ENCODE measurements at places on chromosomes 1 and 21. TPM values are rescaled to one million over a fixed set of nuclear protein-coding genes. Genes with fewer than 3 reads are reported as not detected.

The ELAVL4 gene
- total RNA-seq = 0.42 TPM

The PRAMEF11 gene
- total RNA-seq = not detected

The RNU1-4 gene
- total RNA-seq = under 0.01 TPM

The GUCA2A gene
- total RNA-seq = not detected

The NTNG1 gene
- 0.78 TPM for total RNA-seq

The PIGR gene
- total RNA-seq = 0.42 TPM

The GPR25 gene
- total RNA-seq = not detected

The C1orf53 gene
- 5.4 TPM for total RNA-seq

The CD34 gene
- total RNA-seq = 136 TPM

DNA sequence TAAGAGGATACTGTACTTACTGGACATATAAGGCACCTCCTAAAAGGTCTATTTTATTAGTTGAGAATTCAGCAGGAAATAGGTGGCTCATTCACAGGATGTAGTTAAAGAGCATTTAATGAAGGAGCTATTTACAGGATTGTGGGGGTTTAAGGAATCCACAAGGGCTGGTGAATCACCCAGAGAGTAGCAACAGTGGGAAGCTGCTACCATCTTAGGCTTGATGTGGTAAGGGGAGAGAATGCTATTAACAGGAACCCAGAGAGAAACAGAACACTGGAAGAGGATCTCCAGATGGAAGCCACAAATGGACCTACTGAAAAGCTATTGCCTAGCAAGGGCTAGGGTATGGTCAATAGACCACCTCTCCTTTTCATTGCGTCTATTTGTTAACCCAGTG, 52.0 kb upstream of the COL11A1 start:
- DNase-seq = no peak

GRCh38 chr1:180612632-180613031, 19.2 kb upstream of the XPR1 start:
- no peak for DNase-seq

DNA sequence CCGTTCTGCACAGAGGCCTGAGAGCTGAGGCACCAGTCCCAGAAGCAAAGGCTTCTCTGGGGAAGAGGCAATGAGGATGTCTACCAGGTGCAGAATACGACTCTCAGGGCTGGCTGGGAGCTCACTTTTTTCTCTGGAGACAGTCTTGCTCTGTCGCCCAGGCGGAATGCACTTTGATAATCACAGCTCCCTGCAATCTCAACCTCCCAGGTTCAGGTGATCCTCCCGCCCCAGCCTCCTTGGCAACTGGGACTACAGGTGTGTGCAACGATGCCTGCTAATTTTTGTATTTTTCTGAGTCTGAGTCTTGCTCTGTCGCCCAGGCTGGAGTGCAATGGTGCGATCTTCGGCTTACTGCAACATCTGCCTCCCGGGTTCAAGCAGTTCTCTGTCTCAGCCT, 17.6 kb downstream of the NADK start:
- DNase-seq = no peak

- DNase-seq = no peak
Observed at GRCh38 chr1:186152620-186153239, 222.3 kb downstream of the TPR start.

- no peak for DNase-seq
Observed at GRCh38 chr1:59315529-59316463, 18.9 kb downstream of the FGGY start.

DNA sequence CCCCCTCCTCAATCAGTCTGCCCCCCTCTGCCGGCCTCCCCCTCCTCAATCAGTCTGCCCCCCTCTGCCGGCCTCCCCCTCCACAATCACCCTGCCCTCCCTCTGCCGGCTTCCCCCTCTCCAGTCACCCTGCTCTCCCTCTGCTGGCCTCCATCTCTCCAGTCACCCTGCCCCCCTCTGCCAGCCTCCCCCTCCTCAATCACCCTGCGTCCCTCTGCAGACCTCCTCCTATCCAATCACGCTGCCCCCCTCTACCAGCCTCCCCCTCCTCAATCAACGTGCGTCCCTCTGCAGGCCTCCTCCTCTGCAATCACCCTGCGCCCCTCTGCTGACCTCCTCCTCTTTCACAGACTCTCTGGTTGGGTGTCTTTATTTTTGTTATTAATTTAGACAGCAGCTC, 11.5 kb upstream of the C1orf198 start:
- no peak for DNase-seq

DNA sequence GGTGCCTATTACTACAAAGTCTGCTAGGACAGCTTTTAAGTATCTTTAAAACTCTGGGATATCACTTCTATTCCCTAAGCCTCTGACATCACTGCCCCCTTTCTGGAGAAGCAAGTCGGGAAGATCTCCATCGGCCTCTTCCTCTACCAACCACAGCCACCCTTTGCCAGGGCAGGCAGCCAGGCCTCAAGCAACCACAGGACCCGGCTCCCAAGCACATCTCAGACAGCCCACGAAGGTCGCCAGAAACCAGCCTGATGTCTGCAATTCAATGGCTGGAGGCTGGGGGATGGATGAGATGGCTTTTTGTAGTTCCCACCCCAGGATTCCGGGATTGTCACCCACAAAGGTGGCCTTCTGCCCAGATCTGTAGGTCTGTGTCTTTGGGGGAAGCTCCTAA, 70.7 kb downstream of the LGR6 start:
- no peak for DNase-seq

DNA sequence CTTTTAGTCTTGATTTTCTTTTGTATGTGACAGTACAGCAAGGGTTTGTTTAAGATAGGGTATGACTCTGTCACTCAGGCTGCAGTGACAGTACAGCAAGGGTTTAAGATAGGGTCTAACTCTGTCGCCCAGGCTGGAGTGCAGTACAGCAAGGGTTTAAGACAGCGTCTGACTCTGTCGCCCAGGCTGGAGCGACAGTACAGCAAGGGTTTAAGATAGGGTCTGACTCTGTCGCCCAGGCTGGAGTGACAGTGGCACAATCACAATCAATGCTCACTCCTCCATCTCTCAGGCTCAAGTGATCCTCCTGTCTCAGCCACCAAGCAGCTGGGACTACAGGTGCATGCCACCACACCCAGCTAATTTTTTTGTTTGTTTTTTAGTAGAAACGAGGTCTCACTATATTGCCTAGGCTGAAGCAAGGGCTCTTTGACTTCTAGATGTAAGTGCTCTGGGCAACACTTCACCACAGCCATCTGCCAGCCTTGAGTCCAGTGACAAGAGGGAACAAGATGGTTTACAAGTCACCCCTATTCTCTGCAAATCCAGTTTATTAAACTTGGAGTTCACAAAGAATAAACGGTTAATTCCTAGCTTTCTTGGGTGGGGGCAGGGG, 965 bp upstream of the SH2D5 start:
- no peak for DNase-seq

DNA sequence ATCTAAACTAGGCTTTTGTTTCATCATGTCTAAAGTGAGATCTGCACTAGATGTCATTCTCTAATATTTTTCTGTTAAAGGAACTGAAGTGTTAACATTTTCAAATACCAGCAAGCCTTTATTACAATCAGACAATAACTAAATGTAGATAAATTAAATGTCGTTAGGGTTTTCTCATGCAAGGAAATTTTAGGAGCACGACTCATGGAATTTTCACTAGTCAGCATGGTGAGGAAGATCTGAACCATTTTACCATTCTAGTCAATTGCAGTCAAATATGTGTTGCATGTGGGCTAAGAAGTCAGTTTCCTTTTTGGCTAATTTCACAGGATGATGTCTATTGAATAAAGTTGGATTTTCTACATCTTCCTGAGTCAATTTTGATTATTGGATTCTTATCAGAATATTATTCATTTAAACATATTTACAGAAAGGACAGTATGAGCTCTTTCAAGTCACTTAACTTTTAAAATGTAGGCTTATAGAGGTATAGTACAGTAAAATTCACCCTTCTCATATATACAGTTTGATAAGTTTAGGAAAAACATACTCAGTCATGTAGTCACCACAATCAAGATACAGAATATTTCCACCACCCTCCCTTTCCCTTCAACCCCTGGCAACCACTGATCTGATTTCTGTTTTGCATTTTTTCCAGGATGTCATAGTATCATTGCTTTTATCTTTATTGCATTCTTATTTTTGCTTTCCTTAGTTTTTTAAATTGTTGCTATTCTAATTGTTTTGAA, 9.2 kb downstream of the GCSAML start:
- DNase-seq = no peak

DNA sequence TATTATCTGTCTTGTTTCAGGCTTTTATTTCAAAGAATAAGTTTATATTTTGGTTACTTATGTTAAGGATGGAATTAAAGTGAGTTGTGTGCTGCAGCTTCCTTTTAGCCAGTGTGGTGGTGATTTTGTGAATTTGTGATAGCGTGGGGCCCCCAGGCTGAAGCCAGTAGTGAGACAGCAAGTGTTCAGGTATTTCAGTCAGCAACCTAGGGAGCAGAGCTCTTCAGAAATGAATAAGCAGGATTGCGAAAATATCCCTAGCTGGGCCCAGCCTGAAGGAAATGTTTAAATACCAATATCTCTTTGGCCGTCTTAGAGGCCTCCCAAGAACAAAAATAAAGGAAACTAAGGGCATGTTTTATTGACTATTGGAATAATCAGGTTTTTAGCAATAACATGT, 150.8 kb upstream of the C1orf105 start:
- DNase-seq = no peak

GRCh38 chr1:99665212-99665611, 19.3 kb downstream of the PALMD start:
- no peak for DNase-seq

Data from esophagus muscularis mucosa (tissue), 4 donors.